Stimulated activated CD8-positive, alpha-beta memory T cell treated with anti-CD3 and anti-CD28 coated beads, Interleukin-4, amount 100 ng/mL, for 1 hour (primary cell): ENCODE measurements at places on chromosomes 13 and 19.
A peak's percentile ranks its signal among the peaks of the same experiment; 100 is the strongest.

DNA sequence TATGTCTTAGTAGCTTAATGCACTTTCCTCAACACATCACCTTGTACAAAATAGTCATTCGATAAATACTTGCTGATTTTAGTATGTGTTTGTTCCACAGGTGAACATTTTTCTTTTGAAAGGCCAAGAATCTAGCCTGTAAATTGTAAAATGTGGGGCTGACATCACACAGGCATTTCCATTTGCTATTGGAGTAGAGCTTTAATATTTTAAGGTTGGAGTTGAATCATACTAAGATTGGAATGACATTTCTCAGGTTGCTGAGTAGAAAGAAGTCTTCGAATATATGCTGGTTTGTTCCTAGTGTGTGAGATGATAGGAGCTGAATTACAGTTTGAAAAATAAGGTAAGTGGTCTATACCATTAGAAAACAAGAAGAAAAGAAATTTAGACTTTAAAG is 112.3 kb upstream of the FRY start:
- no peak for DNase-seq

DNA sequence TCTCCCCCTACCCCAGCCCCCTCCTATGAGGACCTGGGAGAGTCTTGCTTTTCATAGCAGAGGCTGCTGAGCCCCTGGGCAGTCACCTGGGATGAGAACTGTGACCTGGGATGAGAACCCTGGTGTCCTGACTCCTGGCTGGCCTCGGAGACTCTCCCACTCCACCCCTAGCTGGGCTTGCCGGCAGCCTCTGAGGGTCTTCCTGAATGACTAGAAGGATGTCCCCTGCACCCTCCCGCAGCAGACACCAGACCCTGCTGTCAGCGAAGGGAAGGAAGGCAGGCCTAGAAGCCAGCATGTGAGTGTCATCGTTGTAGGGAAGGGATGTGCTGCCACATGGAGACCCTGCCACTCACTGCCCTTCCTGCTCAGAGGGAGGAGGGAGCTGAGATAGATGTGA is 203.4 kb upstream of the ZNF536 start:
- no peak for DNase-seq

- DNase-seq, result no peak
These were observed 423.4 kb downstream of the ITGBL1 start for GRCh38 chr13:101875717-101876393.

GRCh38 chr13:81283062-81283461 is 942.1 kb upstream of the SPRY2 start:
- no peak for DNase-seq

DNA sequence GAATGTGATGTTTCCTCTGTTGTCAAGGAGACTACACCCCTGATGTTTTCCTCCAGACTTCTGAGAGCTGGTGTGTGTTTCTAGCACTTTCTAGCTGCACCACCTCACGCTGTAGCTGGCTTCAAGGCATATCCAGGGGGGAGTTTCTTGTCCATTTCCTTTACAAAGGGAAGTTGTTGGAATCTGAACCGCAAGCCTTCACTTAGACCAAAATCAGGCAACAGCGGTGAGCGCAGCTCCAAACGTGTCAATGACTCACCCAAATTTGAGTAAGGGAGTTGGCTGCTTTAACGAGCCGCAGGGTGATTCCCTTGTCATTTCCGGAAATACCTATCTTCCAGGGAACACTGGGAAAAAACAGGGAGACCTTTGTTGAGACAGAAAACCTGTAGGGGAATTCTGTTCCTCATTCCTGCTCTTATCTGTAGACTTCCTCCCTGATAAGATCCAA is 2.5 kb downstream of the LDLR start:
- DNase-seq, result no peak

DNA sequence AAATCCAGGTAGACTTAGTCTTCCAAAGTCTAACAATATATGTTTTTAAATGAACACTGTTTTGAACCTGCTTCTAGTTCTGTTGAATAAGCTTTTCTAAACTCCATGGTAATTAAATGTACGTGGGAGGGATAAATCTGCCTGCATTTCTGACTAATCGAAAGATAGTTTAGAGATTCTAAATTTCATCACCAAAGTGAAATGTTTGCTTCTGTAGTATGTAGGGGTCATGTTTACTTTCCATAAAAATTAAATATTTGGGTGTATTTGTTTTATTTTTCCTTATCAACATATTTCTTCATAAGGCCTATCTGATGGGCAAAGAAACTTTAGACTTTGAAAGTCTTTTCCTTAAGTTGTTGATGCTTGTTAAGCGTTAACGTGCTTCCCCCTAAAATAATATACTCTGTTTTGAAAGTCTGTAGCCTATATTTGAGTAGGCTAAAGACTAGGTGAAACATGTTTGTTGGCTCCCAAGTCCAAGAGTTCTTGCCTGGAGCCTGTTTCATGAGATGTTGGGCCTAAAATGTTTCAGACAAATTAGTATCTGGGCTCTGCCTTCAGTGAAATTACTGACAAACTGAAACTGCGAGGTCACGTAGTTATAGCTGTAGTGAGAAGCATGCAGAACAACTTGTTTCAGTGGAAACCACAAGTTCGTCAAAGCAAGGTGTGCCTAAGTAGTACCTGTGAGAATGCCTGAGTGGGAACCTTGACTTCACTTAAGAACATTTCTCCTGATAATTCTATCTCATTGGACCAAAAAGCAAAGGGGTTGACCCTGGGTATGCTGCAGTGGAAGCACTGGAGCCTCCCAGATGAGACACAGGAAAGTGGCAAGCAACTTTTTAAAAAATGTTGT is 126.2 kb downstream of the LMO7 start:
- no peak for DNase-seq

DNA sequence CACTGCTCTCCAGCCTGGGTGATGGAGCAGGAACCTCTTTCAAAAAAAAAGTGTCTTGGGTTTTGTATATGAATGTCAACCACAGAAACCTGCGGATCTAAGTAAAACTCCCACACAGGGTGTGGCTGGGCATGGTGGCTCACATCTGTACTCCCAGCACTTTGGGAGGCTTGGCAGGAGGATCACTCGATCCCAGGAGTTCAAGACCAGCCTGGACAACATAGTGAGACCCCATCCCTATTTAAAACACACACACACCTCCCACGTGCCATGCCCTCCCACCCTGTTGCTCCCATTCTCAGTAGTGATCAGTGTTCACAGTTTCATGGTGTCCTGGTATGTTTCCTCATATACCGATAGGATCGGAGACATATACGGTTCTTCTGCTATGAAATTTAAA is 9.2 kb downstream of the TMED1 start:
- DNase-seq, result no peak

- DNase-seq, result no peak
These were observed 6.1 kb upstream of the CYSLTR2 start for GRCh38 chr13:48647625-48648024.

DNA sequence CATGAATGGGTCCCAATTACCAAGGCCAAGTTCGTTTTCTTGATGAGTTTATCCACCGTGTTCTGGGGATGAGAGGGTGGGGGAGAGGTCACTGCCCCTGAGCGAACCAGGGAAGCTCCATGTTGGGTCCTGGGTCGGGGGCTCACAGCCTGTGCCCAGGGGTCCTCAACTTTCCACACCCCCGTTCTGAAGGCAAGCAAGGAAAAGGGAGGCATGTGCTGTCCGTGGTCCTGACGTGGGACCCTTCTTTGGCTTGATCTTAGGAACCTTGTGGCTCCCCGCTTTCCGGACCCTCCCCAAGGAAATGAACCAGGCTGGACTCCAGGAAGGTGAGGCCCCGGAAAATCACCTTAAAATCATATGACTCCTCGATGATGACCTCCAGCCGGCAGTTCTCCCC is 18.2 kb upstream of the MEIS3 start:
- no peak for DNase-seq

DNA sequence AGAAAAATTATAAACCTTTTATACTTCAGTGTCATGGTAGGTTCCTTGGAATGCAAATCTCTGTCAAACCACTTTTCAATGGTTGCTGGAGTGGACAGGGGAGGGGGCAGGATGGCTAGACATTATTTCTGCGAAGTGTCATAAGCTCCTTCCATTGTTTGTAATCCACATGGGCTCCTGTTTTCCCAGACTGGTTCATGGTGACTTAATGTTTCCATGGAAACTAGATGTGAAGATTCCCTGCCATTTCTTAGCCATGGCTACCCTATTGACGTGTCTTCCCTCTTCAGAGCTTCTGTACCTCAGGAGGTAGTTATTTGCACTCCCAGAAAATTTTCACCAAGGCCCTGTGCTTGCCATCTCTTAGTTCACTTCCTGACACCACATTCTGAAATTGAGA is 95.3 kb downstream of the UFM1 start:
- DNase-seq, result no peak

DNA sequence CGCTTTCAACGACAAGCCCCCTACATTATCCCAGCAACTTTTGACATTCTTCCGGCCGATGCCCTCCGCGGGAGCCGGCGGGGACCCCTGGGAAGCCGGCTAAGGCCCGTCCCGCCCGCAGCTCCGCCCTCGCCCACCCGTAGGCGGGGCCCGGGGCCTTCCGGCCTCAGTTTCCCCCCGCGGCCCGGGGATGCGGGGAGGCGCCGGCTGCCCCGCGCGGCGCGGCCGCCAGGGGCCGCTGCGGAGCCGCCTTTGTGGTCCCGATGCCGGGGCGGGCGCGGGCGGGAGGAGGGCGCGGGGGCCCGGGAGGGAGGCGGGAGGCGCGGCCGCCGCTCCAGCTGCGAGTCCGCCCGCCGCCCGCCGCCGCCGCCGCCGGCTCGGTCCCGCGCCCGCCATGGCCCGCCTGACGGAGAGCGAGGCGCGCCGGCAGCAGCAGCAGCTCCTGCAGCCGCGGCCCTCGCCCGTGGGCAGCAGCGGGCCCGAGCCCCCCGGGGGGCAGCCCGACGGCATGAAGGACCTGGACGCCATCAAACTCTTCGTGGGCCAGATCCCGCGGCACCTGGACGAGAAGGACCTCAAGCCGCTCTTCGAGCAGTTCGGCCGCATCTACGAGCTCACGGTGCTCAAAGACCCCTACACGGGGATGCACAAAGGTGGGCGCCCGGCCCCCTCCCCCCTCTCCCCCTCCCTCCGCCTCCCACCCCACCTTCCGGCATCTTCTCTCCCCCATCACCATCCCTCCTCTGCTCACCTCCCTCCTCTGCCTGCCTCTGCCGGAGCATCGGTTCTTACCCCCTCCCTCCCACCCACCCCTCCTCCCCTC is at the start of gene CELF5:
Gene CELF5, plus strand, starts transcription at position 316 of the 823 bp plus-strand sequence. Its CDS starts 79 bp downstream, at position 395.
- peak; percentile 38 for DNase-seq

GRCh38 chr19:15180451-15181390 is 20.1 kb downstream of the NOTCH3 start:
- DNase-seq, result no peak

DNA sequence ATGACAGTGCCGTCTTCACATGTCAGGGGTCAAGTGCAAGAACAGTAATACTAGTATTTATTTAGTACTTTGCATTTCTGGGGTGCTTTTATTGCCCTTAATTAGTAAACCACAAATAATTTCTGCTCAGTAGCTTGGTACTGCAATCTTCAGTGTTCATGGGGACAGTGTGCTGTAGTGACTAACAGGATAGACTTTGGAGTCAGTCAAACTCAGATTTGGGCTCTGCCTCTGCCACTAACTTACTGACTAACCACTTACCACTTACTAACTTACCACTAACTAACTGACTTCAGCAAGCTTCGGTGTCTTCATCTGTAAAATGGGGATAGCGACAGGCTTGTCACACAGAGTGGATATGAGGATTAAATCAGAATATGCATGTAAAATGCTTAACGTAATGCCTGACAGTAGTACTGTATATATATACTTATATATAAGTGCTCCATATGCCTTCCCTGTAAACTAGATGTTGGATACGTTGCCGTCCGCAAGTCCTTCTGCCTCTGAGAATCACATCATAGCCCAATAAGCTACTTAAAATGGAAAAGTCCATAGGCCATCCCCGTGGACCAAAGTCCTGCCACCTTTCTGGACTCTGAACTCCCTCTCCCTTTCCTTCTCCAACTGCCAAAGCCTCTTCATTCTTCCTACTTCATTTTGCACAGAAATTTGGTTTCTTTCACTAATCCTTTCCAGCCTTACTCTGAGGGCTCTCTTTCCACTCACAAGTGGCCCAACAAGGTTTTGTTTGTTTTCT is 158.1 kb downstream of the ZIC5 start:
- DNase-seq, result no peak

- DNase-seq, result no peak
These were observed 121.5 kb downstream of the FRY start for GRCh38 chr13:32153056-32153455.

- no peak for DNase-seq
These were observed 36.5 kb downstream of the KL start for GRCh38 chr13:33052506-33053280.

GRCh38 chr13:32537580-32538142 is 934 bp downstream of the N4BP2L2 start:
- no peak for DNase-seq

- no peak for DNase-seq
These were observed 671.0 kb downstream of the SLITRK1 start for GRCh38 chr13:83211301-83211700.

- DNase-seq, result no peak
These were observed 3.1 kb downstream of the SPC24 start for GRCh38 chr19:11152318-11153062.
